ENCODE measurements at places on chromosomes 1 and 21.

DNA sequence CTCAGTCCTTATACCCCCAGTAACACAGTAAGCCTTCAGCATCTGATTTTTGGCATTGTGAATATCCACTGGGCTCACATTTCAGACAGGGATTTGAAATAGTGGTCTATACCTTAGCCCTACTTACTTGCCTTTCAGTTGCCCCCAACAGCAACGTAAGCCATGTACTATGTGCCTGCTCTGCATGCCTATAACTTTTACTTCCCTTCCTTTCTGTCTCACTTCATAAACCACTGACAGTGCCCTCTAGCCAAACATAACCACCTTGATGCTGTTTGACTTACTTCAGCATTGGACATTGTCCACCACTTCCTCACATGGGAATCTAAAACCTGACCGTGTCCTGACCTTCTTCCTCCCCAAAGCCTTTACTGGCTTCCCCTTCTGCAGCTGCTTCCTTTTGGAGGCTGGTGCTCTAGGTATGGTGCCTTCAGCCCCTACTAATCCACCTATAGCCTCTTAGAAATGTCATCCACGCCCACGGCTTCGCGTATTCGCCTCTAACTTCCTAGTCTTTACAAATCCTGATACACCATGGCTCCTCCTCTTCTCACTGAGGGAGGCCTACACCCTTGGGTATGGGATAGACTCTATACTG is 3.6 kb upstream of the ZNF672 start:
- no peak for DNase-seq

- no peak for DNase-seq
Measured at GRCh38 chr1:158055854-158056253, 62.4 kb downstream of the KIRREL1 start.

- DNase-seq: no peak
Measured at GRCh38 chr1:221327954-221328353, 413.9 kb downstream of the DUSP10 start.

DNA sequence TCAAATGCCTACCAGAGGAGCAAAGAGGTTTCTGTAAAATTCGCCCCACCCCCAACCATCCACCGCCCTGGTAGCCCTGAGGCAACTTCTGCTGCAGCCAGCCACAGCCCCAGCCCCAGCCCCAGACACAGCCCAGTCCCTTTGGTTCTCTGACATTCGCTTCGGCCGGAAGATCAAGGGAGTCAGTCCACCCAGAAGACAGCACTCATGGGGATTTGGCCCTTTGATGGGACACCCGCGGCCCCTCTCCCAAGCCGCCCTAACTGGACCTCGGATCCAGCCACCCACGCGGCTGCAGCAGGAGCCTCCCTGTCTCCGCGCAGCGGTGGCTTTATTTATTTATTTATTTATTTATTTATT is 3881.0 kb downstream of the SRGAP2C start:
- DNase-seq: no peak
